ENCODE measurements at places on chromosomes 7 and 10. TPM values are rescaled to one million over a fixed set of nuclear protein-coding genes. Genes with fewer than 3 reads are reported as not detected.

The CDH23 gene
- 0.17 TPM for total RNA-seq

The SLC29A4 gene
- total RNA-seq: 1.7 TPM

The C10orf53 gene
- not detected for total RNA-seq

The IFIT5 gene
- total RNA-seq: 27.5 TPM

The GRM3 gene
- total RNA-seq: not detected

The AP3M1 gene
- total RNA-seq: 37.1 TPM

The LHFPL3 gene
- total RNA-seq: not detected

The PRSS37 gene
- not detected for total RNA-seq

The NKX2-3 gene
- not detected for total RNA-seq

The LRRN3 gene
- 3.2 TPM for total RNA-seq

Data from smooth muscle cell of trachea (primary cell).